NCI-H446 treated with DMSO at 0.1 percent for 48 hours (cell line): ENCODE measurements at places on chromosomes 6 and 20.
A peak's percentile ranks its signal among the peaks of the same experiment; 100 is the strongest.

DNA sequence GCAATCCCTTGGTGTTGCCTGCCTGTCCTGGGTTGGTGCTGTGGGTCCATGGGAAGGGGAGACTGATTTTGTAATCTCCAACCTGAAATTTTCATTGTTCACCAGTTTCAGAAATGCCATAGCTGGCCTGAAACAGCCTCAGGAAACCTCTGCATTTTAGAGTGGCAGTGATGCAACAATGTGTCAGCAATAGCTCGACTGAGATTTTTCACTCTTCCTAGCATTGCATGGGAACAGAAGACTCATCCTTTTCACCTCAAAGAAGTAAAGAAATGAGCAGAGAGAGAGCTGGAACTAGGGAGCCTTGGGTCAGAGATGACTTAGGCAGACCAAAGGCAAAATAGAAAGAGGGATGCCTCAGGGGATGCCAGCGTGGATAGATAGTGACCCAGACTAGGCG is 23.7 kb upstream of the TMEM14A start:
- no peak for DNase-seq

GRCh38 chr6:30394139-30394538 is 49.2 kb downstream of the RPP21 start:
- no peak for DNase-seq

DNA sequence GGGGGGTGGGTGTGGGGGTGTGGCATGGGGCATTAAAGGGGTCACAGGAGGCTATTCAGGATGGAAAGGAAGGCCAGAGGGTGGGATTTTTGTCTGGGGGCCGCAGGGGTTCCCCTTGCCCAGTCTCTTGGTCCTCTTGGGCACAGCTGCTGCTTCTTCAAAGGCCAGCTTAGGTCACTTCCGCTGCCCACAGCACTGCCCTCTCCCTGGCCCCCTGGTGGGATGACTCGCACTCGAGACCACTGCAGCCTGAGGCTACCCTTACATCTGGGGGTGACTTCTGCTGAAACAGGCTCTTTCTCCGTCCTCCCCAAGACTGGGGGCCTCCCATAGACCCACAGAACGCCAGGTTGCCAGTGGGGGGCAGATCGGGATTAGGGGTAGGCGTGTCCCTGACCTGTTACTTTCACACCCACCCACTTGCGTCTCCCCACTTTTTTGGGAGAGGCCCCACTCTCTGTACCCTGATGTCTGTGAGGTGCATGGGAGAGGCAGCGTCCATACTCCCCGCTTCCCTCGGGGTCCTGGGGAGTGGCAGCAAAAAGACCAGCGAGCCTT is 1.3 kb downstream of the LKAAEAR1 start:
- DNase-seq: no peak

- DNase-seq: no peak
Observed at GRCh38 chr6:131568726-131569125, 4.3 kb upstream of the ARG1 start.

GRCh38 chr20:20680991-20681508 is 31.4 kb downstream of the RALGAPA2 start:
- DNase-seq: no peak

GRCh38 chr6:21284166-21284565 is 309.4 kb upstream of the SOX4 start:
- no peak for DNase-seq

DNA sequence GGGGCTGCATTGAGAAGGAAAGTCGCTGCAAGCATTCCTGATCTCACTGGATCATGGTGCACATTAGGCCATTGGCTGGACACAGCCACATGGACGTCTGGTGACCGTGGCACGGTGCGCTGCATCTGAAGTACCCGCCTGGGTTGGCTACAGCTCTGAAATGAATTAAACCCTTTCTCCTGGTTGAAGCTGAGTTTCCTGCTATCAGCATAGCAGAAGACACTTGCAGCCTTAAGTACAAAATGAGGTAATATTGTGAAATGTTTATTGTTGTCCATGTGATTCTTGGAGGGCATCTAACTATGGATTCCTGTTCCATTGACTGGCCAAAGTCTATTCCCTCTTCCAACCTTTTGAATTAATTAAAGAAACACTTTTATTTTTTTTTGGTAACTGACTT is 89.8 kb upstream of the ADTRP start:
- no peak for DNase-seq

GRCh38 chr20:40156600-40157317 is 532.3 kb downstream of the MAFB start:
- no peak for DNase-seq

GRCh38 chr20:59300333-59301081 is at the start of gene EDN3:
Gene EDN3, plus strand, starts transcription at chr20:59300611. Its CDS starts 202 bp downstream, at chr20:59300813.
- DNase-seq: no peak

DNA sequence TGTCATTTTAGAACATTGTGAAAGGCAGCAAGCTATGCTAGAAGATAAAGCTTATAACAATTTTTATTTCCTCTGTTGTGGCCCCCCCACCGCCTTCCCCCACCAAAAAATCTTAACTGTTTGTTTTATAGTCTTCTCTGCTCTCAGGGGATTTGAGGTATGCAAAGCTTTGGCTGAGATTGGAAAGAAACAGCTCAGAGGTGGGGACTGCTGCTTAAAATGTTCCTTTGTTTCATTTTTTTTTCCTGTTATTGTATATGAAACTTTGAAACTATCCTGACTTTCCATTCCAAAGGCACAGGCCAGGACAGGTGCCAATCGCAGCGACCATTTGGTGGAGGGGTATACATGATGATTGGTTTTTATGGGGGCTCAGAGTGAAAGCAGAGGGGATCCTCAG is 114.7 kb upstream of the PHACTR1 start:
- DNase-seq: no peak

DNA sequence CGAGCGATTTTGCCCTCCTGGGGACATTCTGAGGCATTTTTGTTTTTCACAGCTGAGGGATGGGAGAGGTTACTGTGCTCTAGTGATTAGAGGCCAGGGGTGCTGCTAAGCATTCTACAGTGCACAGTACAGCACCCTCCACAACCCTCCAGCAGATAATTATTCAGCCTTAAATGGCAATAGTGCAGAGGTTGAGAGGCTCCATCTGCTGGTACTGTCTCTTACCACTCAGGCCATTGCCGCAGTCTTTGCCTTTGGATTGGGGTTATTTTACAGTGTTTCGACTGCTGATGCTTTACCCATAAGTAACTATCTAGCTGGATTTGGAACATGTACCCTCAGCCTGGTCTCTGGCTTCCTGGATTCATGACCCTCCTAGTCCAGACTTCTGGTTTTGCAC is 705.3 kb downstream of the KIF16B start:
- DNase-seq: no peak

GRCh38 chr6:159014406-159014805 is 14.4 kb upstream of the RSPH3 start:
- DNase-seq: no peak

GRCh38 chr6:142463988-142464387 is 162.2 kb downstream of the ADGRG6 start:
- DNase-seq: no peak

DNA sequence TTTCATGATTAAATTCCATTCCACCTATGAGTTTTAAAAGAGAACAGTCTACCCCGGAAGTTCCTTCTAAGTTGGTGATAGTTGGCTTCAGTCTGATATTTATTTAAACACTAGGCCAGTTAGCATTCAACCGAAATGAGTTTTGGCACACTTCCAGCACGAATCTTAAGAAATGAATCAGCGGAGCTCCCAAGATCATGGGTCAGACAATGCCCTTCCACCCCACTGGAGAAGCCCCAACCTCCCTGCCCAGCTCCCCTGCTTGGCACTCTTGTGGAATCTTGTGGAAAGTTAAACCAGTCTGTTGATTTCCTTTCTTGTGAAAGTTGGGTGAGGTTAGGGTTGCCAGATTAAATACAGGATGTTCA is 64.3 kb downstream of the MKKS start:
- peak; percentile 48 for DNase-seq

GRCh38 chr20:57505979-57506378 is 19.0 kb downstream of the CTCFL start:
- peak; percentile 5 for DNase-seq

DNA sequence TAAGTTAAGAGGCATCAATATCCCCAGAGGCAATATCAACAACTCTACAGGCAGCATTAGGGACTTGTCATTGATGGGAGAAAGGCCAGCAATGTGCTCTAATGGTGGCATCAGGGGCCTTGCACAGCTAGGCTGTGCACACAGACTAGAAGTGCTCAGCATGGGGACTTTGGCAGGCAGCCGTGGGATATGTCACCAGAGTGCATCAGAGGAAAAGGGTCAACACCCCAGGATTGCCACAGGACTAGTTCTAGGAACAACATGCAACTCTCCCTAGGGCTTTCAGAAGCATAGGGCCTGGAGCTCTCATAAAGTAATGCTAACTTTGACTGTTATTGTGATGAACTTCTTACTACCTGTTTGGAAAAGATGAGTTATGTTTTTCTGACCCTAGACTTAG is 32.2 kb upstream of the OSTM1 start:
- DNase-seq: no peak

DNA sequence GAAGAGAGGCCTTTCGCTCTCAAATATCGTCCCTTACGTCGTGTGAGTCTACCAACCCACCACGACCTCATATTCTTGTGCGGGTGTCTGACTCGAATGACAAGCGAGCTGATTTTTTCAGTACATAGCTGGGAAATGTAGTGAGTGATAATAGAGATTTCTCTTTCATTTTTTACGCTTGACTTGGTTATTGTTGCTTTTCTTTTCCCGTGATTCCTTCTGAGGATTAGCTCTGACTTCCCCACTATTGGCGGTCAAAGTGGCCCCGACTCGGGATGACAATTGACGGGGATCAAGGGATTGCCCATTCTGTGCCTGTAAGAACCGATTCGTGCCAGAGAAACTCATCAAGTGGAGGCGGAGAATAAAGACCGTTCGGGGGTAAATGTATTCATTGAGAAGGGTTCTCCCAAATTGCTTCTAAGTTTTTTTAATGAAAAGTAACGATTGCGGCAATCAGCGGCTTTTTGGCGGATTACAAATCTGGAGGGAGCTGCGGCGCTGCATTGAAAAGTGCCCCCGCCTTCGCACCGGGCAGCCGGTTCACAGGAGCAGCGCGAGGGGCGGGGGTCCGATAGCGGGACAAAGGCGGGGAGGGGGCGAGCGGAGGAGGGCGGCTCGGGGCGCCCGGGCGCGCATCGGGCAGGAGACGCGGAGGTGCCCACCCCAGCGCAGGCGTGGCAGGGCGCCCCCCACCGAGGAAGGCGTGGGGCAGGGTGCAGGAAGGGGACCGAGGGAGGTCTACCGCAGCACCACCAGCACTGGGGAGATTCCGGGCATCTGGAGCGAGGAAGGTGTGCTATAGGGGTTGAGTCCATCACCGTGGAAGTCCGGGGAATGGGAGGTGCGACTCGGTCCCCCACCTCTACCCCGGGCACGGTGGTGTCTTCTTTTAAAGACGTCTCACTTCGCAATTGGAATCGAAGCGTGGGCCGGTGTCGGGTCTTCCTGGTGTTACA is 44.5 kb upstream of the OSTM1 start:
- DNase-seq: no peak

GRCh38 chr6:137800762-137801161 is 66.3 kb upstream of the TNFAIP3 start:
- DNase-seq: no peak

GRCh38 chr20:20894280-20894679 is 181.8 kb upstream of the RALGAPA2 start:
- no peak for DNase-seq

- no peak for DNase-seq
Observed at GRCh38 chr6:136991646-136992045, 53.1 kb downstream of the IL20RA start.

GRCh38 chr6:144840619-144841018 is 555.5 kb downstream of the UTRN start:
- DNase-seq: no peak

DNA sequence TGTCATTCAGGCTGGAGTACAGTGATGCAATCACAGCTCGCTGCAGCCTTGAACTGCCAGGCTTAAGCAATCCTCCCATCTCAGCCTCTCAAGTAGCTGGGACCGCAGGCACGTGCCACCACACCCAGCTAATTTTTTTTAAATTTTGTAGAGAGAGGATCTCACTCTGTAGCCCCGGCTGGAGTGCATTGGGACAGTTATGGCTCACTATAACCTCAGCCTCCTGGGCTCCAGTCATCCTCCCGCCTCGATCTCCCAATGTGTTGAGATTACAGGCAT is 86.5 kb downstream of the SERAC1 start:
- DNase-seq: no peak

- DNase-seq: no peak
Observed at GRCh38 chr6:88262332-88262731, 96.2 kb upstream of the CNR1 start.

- no peak for DNase-seq
Observed at GRCh38 chr6:163288915-163289314, 125.6 kb upstream of the QKI start.

- DNase-seq: no peak
Observed at GRCh38 chr6:84251891-84252539, 24.6 kb upstream of the CEP162 start.

DNA sequence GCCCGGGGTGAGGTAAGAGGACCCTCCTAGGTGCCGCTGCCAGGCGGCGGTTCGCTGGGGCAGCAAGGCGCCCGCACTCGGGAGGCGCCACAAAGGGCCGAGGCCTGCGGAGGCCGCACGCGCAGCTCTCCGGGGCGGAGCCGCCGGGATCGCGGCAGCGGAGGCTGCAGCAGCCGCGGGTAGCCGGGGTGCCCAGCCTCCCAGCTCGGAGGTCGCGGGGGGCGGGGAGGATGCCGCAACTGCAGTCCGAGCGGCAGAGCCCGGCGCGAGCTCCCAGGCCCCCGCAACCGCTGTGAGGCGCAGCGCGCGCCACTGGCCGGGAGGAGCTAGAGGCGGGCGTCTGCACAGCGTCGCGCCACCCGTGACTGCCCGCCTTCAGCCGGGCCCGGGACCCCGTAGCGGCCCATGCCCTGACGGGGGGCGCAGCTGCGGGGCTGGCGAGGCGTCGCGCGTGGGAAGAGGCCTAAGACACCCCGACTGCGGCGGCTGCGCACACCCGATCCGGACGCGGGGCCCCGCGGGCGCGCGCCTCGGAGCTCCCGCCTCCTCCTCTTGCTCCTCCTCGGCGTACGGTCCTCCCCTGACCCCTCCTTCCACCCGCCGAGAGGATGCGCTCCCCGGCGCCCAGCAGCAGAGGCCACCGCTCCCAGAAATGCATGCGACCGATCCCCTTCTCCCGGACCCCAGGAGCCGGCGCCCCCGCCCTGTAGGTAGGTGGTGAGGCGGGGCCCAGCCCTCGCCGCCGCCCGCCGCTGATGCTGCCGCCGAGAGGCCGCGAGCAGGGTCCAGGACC is at the start of gene NCOA7:
TSS of gene NCOA7 (plus strand) at position 603 of the 793 bp plus-strand sequence. CDS start 24,395 bp downstream, outside the sequence.
- peak; percentile 63 for DNase-seq

GRCh38 chr20:32664678-32665159 is 9.0 kb downstream of the C20orf203 start:
- DNase-seq: no peak

- no peak for DNase-seq
Observed at GRCh38 chr6:170365593-170365992, 59.0 kb downstream of the FAM120B start.

DNA sequence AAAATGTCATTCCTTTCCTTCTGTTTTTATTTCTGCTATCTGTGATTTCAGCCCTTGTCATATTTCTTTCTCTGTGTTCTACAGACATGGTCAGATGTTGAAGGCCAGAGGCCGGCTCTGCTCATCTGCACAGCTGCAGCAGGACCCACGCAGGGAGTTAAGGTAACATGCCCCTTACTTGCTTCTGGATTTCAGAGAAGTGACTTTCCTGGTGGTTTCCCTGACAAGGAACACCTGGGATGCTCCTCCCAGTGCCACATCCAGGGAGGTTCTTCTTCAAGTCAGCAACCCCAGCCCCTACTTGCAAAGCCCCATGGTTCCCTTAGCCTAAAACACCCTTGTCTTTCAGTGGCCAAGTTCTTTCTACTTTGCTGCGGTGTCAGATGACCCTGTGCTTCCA is 41.3 kb downstream of the CDH26 start:
- no peak for DNase-seq

GRCh38 chr20:58783511-58784011 is 67.1 kb downstream of the GNAS-AS1 start:
- DNase-seq: no peak
